IPS DF 6.9 (cell line): ENCODE measurements at places on chromosomes 2 and 18.
A peak's percentile ranks its signal among the peaks of the same experiment; 100 is the strongest.

DNA sequence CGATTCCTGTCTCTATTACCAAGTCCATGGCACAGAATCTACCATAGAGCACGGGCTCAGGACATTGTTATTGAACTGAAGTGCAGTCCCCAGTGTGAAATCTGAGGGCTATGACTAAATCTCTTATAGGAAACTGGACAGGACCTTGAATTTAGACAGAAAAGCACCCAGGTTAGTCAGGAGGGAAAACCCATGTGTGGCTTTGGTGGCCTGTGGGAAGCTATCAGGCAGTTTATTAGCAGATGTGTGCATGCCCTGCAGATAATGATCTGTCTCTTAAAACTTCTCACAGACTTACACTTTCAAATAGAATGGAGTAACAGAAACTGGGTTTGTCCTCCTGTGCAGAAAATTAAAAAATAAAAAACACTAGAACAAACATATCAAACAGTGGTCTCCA is 610.0 kb upstream of the RAB6C start:
- H3K36me3 ChIP-seq = no peaks in the 10 kb centered on the region
- no peaks in the 10 kb centered on the region for H3K27me3 ChIP-seq
- no peak overlapping the region for H3K27ac ChIP-seq
- H3K4me3 ChIP-seq = no peak overlapping the region

DNA sequence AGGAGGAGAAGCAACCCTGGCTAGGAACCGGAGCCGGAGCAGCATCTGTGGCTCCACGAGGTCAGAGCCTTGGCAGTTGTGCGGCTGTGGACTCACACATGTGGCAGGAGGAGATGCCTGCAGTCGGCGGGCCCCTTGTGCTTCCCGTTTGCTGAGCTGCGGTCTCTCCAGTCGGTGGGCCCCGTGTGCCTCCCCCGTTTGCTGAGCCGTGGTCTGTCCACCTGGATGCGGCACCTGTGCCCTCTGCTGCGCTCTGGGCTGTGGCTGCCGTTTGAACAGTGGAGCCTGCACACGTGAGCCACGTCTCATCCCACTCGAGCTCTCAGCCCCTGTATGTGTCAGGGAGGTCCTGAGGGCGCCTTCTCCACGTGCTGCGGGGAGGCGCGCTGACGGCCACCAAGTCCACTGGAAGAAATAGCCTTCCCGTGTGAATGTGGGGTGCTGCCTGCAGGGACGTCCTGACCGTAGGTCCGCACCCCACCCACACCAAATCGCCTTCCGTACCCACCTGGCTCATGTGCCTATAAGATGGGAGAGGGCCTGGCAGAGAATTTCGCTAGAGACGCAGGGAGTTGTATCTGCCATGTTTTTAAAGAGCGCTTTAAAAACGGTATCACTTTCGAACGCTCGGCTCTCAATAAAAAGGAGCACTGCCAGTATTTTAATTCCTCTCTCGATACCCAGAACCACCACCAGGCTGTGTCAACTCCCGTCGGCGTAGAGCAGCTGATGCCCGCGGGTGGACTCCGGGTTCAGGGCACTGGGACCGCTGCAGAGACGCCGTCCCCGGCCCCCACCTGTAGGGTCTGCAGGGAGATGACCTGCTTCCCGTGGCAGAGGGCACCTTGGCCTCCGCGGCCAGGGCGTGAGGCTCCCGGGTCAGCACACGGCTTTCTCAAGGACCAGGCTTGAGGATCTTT is 117.0 kb downstream of the NFATC1 start:
- no peaks in the 10 kb centered on the region for H3K4me1 ChIP-seq
- H3K27ac ChIP-seq = no peak overlapping the region
- no peaks in the 10 kb centered on the region; the same call in 1 of the 2 replicates for H3K27me3 ChIP-seq
- no peaks in the 10 kb centered on the region for H3K36me3 ChIP-seq

DNA sequence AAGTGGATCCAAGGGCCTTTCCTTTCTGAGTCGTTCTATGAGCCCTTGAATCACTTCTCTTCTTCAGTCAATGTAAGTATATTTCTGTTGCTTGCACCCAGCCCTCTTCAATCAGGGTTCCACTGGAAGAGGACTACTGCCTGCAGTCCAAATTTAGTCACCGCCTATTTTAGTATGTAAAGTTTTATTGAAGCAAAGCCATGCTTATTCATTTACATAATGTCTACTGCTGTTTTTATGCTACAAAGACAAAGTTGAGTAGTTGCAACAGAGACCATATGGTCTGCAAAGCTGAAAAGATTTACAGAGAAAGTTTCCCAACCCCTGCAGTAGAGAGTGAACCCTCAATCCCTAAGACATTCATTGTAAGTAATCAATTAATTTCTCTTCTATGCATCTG is 332.5 kb upstream of the TNP1 start:
- H3K27me3 ChIP-seq = no peaks in the 10 kb centered on the region
- no peak overlapping the region for H3K4me3 ChIP-seq
- no peaks in the 10 kb centered on the region for H3K36me3 ChIP-seq
- H3K4me1 ChIP-seq = no peaks in the 10 kb centered on the region
- DNase-seq = no peak
- no peak overlapping the region for H3K27ac ChIP-seq

DNA sequence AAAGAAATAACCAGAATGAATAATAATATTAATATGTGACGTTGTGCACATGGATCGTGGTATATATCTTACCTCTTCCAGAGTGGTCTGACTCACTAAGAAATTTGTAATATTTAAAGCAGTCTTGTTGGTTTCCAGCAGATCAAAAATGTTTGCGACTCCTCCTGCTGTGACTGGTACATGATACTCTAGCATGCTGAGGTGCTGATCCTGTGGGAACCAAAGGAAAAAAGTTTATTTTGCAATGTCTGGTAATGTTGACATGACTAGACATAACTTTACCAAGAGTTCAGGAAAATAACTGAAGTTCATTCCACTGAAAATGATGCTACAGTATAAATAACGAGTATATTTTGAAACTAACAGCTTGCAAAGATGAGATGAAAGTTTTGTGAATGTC is 124.5 kb upstream of the BARD1 start:
- H3K4me1 ChIP-seq = no peaks in the 10 kb centered on the region
- no peak for DNase-seq
- no peak overlapping the region for H3K27ac ChIP-seq
- no peak overlapping the region for H3K4me3 ChIP-seq

DNA sequence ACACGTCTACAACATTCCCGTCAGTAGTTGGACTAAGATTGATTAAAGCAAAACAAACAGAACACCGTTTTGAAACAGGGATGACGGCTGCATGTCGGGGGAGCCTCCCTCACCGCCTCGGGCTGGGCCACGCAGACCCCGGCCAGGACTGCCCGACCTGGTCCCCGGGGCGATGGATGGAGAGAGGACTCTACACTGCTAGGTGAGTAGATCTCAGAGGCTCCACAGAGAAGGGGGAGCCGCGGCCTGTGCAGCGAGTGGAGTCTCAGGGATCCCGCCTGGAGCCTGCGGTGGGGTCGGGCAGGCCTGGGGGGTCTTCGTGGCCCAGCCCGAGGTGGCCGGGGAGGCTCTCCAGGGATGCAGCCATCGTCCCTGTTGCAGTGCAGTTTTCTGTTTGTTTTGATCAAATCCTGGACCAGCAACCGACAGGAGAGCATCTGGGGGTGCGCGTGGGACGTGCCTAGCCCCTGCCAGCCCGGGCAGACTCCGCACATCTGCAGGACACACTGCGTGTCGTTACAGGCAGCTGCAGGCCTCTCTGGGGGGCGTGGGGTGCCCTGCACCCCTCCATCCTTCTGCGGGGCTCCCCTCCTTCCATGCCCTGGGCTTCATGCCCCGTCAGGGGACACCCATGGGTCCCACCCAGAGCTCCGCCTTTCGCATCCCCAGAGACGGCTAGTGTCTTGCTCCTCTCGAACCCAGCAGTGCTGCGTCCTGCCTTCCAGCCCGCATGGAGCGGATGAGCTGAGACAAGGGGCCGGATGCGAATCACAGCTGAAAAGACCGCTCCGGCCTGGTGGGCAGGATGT is 143.6 kb downstream of the RTP5 start:
- DNase-seq = no peak
- H3K4me3 ChIP-seq = no peak overlapping the region
- H3K4me1 ChIP-seq = no peaks in the 10 kb centered on the region
- no peaks in the 10 kb centered on the region for H3K36me3 ChIP-seq
- H3K27me3 ChIP-seq = no peaks in the 10 kb centered on the region; the same call in 1 of the 2 replicates

DNA sequence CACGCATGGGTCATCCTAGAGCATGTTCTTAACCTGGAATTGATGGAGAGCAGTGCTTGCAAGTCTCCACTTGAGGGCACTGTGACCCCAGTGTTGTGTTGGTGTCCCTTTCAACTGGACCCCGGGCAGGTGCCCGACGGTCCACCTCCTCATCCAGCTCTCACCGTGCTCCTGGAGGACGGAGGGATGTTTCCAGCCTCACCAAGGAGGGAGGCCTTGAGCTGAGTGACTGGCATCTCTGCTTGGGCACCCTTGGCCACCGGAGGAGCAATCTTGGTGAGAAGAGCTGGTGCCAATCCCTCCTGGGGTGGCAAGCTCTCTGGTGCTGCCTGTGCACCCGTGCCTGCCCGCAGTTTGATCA is 45.4 kb upstream of the ASB18 start:
- H3K27ac ChIP-seq = no peak overlapping the region
- peak; percentile 43 for DNase-seq
- peaks cover 9% of the 10 kb centered on the region for H3K4me1 ChIP-seq
- no peaks in the 10 kb centered on the region for H3K36me3 ChIP-seq
- no peaks in the 10 kb centered on the region for H3K27me3 ChIP-seq

GRCh38 chr2:221102896-221103688 is 469.0 kb downstream of the EPHA4 start:
- no peak for DNase-seq
- H3K27me3 ChIP-seq = no peaks in the 10 kb centered on the region
- H3K4me3 ChIP-seq = no peak overlapping the region

GRCh38 chr2:68225119-68225632 is 27.2 kb downstream of the PPP3R1 start:
- no peak overlapping the region for H3K4me3 ChIP-seq
- no peaks in the 10 kb centered on the region; the same call in 1 of the 2 replicates for H3K36me3 ChIP-seq
- no peak overlapping the region for H3K27ac ChIP-seq
- no peaks in the 10 kb centered on the region for H3K27me3 ChIP-seq

DNA sequence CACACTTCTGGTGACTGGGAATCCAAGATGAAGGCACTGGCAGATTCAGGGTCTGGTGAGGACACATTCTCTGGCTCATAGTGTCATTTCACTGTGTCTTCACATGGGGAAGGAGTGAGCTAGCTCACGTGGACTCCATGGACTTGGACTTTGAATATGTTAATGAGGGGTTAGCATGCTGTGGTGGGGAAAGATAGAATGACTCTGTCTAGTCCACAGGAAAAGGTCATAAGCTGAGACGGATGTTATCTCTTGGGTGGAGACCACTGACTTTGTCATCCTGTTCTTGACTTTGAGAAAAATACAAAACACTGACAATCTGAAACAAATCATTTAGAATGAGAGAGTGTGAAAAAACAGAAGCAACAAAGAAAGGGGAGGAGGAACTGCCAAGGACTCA is 145.9 kb downstream of the PIK3C3 start:
- no peaks in the 10 kb centered on the region for H3K4me1 ChIP-seq
- no peak overlapping the region for H3K4me3 ChIP-seq
- no peaks in the 10 kb centered on the region for H3K27me3 ChIP-seq
- H3K36me3 ChIP-seq = no peaks in the 10 kb centered on the region

GRCh38 chr2:206083602-206084438 is 2.2 kb downstream of the INO80D start:
- no peaks in the 10 kb centered on the region for H3K36me3 ChIP-seq
- H3K4me1 ChIP-seq = peaks cover 10% of the 10 kb centered on the region; the same call in 1 of the 2 replicates
- no peak for DNase-seq
- H3K27ac ChIP-seq = peak overlapping the region; percentile 57

GRCh38 chr2:147031897-147032296 is 812.9 kb upstream of the ACVR2A start:
- H3K27me3 ChIP-seq = no peaks in the 10 kb centered on the region
- H3K36me3 ChIP-seq = no peaks in the 10 kb centered on the region
- no peak overlapping the region for H3K4me3 ChIP-seq
- H3K27ac ChIP-seq = no peak overlapping the region

DNA sequence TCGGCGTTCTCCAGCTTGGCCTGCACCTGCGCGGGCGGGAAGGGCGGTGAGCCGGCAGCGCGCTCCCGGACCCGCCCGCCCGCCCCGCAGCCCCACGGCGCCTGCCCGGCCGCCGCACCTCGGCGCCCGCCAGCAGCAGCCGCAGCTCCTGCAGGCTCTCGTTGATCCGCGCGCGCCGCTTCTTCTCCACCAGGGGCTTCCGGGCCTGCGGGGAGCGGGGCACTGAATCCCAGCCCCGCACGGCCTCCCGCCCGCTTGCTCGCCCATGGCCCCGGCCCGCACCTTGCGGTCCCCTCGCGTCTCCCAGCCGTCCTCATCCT is 335 bp downstream of the HES6 start:
- H3K36me3 ChIP-seq = no peaks in the 10 kb centered on the region
- H3K27me3 ChIP-seq = peaks cover 10% of the 10 kb centered on the region; the same call in 1 of the 2 replicates
- H3K4me3 ChIP-seq = peak overlapping the region; percentile 86

DNA sequence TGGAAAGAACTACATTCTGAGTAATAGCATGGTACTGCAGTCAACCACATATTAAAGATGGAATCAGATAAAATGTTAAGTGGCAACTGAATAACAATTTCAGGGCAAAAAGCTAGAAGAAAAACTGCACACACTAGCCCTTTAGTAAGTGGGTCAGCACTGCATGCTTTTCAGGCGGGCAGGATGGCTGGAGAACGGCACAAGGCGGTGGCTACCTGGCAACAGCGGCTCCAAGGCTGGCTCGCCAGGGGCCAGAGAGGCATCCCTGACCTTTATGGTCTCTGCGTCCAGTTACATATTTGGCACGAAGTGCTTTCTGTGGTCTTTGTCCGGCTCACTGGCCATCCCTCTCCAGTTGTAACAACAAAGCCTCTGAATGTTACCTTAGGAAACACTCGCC is 226.7 kb downstream of the MYT1L start:
- H3K27ac ChIP-seq = no peak overlapping the region
- no peak for DNase-seq
- H3K36me3 ChIP-seq = no peaks in the 10 kb centered on the region
- no peaks in the 10 kb centered on the region for H3K27me3 ChIP-seq

DNA sequence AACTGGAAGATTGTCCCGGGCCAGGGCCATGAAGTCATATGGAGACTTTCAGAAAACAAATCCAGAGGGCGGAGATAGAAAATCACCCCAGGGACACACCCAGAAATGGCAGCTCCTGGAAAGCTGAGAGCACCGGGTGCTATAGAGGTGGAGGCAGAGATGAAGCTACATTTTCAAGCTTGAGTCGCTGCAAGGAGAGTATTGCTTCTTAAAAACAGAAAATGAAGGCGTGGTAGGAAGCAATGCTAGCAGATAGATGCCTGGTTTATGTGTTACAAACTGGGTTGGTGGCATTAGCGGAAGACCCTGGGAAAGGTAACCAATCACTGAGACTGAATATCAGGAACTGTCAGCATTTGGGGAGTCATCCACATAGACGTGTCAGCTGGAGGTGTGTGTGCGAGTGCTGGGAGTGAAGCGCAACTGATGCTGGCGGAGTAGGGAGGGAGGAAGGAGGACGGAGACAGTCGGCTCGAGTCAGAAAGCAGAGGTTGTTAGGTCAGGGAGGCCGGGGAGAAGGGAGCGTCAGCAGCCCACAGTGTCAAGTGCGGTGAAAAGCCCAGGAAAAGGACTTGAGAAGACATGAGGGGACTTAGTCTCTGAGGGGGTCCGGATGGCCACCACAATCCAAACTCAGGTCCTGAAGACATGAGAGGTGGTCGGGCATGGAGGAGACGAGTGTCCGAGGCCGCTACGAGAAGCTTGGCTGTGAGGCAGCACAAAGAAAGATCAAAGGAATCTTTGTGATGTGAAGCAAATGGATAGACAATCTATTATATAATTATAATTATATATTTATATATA is 45.4 kb downstream of the C18orf63 start:
- no peaks in the 10 kb centered on the region for H3K36me3 ChIP-seq
- no peak overlapping the region for H3K27ac ChIP-seq
- H3K4me3 ChIP-seq = no peak overlapping the region

- DNase-seq = no peak
- H3K36me3 ChIP-seq = no peaks in the 10 kb centered on the region
- H3K4me3 ChIP-seq = no peak overlapping the region
- no peak overlapping the region for H3K27ac ChIP-seq
- H3K27me3 ChIP-seq = no peaks in the 10 kb centered on the region
Observed at GRCh38 chr2:9993488-9994165, 42.1 kb downstream of the GRHL1 start.
